ENCODE measurements at places on chromosomes 1 and 21.

GRCh38 chr1:150563340-150564038 is 14.3 kb downstream of the ADAMTSL4 start:
- DNase-seq: no peak

DNA sequence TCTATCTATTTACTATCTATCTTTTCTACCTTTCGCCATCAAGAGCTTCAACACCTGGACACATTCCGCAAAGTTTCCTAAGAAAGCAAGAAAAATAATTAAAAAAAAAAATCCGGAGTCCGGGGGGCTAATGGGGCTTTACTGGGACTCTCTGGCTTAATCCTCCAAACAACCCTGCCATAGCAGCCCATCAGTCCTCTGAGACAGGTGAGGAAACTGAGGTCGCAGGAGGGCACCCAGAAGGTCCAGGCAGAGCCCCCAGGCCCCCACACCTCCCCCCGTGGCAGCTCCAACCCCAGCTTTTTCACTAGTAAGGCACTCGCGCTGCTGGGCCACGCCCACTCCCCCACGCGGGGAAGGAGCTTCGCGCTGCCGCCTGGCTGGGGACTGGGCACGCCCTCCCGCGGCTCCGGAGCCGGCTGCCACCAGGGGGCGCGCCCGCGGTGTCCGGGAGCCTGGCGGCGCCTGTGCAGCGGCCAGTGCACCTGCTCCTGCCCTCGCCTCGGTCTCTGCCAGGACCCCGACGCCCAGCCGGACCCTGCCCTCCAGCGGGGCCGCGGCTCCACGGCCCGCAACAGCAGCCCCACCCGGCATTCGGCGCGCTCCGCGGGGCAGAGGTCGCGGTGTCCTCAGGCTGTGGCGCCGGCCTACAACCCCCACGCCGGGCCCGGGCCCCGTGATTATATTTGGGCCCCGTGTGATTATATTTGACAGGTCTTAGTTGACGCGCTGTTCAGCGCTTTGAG is 54.1 kb upstream of the SAMD11 start:
- peak; percentile 80 for DNase-seq

GRCh38 chr21:29639366-29640079 is 300.3 kb downstream of the GRIK1 start:
- no peak for DNase-seq

- peak; percentile 39 for DNase-seq
Observed at GRCh38 chr1:203480525-203481084, 5.0 kb downstream of the PRELP start.

DNA sequence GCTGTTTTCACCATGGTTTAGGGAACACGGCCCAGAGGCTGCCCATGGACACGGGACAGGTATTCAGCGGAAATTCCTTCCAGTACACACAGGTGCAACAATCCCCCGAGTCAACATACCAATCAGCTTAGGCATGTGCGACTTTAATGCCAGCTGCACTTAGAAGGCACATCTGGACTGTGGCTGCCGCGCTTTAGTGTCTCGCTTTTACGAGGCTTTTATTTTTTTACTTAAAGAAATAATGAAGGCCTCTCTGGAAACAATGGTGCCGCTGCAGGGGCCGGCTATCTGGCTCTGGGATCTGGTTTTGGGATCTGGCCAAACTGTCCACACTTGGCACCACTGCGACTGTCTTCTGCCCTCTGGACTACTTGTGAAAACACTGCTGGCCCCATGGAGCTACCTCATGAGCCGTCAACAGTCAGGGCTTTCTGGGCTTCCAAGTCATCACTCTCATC is 55.5 kb downstream of the SLC66A1 start:
- DNase-seq: no peak

- no peak for DNase-seq
Observed at GRCh38 chr1:232966663-232967062, 16.3 kb downstream of the NTPCR start.

GRCh38 chr21:24369746-24370145 is 1237.5 kb downstream of the MRPL39 start:
- no peak for DNase-seq

DNA sequence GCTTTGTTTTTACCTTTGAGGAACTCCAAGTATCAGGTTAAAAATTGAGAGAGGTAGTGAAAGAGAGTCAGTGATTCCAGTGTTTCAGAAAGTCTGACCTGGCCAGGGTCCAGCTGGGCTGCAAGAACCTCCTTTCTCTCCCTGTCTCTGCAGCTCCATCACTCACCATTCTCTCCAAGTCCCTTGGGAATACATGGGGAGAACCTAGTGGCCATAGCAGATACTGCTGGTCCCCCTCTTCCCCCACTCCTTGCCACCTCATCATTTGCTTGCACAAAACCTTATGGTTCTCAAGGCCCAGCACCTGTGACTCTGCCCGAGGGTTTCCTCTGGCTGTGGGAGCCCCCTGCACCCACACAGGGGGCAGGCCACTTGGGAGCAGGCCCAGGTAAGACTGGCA is 279.5 kb downstream of the KIF26B start:
- no peak for DNase-seq

- DNase-seq: no peak
Observed at GRCh38 chr1:36330940-36331339, 7.5 kb upstream of the EVA1B start.

DNA sequence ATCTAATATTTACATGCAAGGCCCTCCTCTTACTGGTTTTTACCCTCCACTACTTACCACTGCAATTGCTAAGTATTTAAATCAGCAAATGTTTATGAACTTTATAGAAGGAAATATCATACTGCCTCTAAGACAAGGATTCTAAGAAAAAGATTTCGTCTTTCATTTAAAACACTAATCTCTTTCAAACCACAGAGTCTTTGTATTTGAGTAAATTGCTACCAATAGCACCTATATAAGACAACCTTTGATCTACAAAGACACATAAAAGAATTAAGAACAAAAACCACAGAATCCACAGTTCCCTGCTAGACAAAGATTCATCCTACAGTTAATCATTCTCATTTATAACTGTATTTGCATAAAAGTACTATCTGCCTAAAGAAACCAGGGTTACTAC is 37.6 kb downstream of the RNF115 start:
- DNase-seq: no peak

DNA sequence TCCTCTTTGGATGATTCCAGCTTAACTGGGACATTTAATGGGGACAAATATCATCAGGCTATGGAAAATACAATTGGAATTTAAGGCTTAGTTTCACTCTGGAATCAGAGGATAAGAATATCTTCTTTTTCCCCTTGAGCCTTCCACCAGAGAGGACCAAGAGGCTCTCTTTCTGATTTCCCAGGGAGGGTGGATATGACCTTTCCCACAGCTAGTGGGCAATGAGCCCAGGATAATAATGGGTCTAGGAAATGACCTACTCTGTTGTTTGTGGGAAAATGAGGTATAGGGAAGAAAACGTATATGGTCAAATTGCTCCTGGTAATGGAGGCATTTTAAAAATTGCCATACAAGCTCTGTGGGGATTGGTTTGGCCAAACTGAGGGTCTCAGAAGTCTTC is 1.9 kb downstream of the OR6Y1 start:
- DNase-seq: no peak

DNA sequence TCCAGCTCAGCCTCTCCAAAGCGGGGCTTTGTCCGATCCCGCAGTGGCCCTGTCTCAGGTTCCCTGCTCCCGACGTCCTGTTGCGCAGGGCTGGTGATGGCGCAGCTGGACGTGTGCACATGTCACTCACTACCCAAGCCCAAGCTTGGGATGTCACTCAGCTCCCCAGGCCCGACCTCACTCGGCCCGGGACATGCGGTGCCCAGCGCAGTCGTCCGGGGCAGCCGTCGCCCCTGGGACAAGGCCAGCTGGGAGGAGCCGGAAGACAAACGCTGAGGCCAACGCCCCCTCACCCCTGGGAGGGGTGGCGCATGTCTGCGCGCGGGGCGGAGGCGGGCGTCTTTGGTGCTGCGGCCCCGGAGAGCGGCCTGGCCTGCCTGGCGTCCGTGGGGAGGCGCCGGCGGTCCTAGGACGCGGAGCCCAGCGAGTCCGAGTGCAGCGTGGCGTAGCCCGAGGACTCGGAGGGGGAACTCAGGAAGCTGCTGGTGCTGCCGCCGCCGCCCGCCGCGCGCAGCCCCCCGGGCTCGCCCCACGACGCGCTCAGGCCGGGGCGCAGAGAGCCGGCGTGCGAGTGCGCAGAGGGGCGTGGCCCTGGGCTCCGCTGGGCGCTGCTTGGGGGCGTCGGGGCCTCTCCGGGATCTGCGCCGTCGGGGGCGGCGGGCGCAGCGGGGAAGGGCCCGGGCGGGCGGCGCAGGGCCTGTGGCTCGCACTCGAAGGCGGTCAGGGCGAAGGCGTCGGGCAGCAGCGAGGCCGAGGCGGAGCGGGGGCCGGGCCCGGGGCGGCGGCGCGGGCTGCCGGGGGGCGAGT is 5.2 kb downstream of the HES3 start:
- DNase-seq: no peak

GRCh38 chr1:108699375-108700332 is 7.5 kb downstream of the PRPF38B start:
- DNase-seq: no peak

GRCh38 chr1:90114521-90115141 is 119.7 kb downstream of the ZNF326 start:
- DNase-seq: no peak

- no peak for DNase-seq
Observed at GRCh38 chr1:148362626-148363438, 120.3 kb downstream of the PPIAL4G start.

DNA sequence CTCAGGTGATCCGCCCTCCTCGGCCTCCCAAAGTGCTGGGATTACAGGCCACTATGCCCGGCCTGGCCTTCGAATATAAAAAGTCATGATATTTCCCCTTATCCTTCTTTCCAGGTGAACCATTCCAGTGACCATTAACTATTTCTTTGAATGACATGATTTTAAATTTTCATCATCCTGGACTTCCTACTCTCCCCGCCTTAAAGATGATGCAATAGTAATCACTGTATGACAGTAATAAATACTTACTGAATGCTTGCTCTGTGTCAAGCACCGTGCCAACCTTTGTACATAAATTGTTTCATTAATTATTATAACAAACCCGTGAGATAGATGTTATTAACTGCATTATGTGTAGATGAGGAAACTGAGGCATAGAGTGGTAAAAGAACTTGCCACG is 19.9 kb upstream of the ATP1A1 start:
- no peak for DNase-seq

DNA sequence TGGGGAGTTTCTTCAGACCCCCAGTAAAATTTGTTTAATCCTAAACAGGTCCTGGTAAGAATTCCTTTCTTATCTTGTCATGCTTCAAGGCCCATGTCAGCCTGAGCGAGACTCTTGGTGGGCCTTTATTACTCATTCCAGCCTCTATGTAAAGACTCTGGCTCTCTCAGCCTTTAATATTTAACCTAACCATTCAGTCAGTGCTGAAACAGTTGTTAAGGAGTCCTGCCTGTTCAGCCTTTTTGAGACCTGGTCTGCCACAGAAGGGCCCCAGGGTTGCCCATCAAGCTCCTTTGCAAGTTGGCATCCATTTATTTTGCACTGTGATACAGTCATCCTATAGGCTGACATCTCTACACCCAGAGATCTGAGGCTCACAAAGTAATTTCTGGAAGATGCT is 107.7 kb upstream of the VANGL1 start:
- no peak for DNase-seq

- DNase-seq: no peak
Observed at GRCh38 chr1:184036517-184036949, 995 bp downstream of the COLGALT2 start.

DNA sequence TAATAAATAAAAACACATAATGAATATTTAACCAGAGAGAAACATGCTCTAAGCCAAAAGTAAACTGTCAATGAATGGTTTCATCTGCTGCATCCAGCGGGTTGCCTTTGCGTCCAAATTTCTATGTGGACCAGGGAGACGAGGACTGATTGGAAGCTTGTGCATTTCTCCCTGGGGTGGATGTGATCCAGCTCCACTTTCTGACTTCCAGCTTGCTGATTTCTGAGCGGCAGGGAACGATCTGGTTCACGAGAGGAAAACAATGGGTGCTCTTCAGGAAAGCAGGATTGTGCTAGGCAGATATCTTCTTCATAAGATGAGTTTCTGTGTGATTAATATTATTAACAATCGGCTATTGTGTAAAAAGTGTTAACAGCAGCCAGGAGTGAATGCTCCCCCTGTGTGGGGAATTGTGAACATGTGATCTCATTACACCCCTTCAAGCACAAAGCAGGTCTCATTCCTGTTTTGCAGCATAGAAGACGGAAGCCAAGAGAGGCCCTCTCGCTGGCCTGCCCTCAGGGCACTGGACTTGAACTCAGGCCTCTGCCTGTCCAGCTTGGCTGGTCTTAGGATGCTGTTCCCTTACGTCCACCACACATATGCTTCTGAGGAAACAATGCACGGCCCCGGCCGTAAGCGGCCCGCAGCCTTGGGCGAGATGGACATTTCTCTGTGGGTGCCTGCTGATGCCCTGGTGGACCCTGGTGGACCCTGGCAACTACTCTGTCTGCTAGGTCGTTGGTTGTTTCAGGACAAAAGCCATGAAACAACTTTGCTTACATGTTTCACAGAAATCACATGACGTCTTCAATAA is 183.4 kb upstream of the C1orf174 start:
- DNase-seq: no peak

- DNase-seq: no peak
Observed at GRCh38 chr1:115560027-115560426, 81.7 kb upstream of the VANGL1 start.

All from activated CD8-positive, alpha-beta memory T cell treated with anti-CD3 and anti-CD28 coated beads for 1 hour (primary cell).